Activated CD4-positive, alpha-beta T cell treated with anti-CD3 and anti-CD28 coated beads, Interleukin-2, amount 10 ng/mL, durations not matched to agents 7 days and 5 days (primary cell): ENCODE measurements at places on chromosomes 13 and 19. TPM values are rescaled to one million over a fixed set of nuclear protein-coding genes. Genes with fewer than 3 reads are reported as not detected.

- H3K27ac ChIP-seq = no peak overlapping the region
- no peak overlapping the region for H3K4me3 ChIP-seq
- no peak for DNase-seq
- H3K4me1 ChIP-seq = peaks cover 13% of the 10 kb centered on the region
Measured at GRCh38 chr19:1469255-1470054, 9.6 kb downstream of the C19orf25 start.

- H3K27ac ChIP-seq = no peak overlapping the region
- peaks cover 14% of the 10 kb centered on the region for H3K36me3 ChIP-seq
- no peaks in the 10 kb centered on the region for H3K4me1 ChIP-seq
- no peak overlapping the region for H3K4me3 ChIP-seq
- H3K27me3 ChIP-seq = peaks cover 15% of the 10 kb centered on the region
- no peak for DNase-seq
Measured at GRCh38 chr13:46816371-46816770, 19.4 kb upstream of the ESD start.

GRCh38 chr19:50803633-50804419, 13.6 kb downstream of the ACP4 start:
- DNase-seq = peak; percentile 26
- H3K4me3 ChIP-seq = peak overlapping the region; percentile 96
- H3K36me3 ChIP-seq = peaks cover 27% of the 10 kb centered on the region
- peak overlapping the region; percentile 100 for H3K27ac ChIP-seq

The MUC16 gene
- not detected for total RNA-seq

GRCh38 chr19:4454747-4455718, 2.6 kb downstream of the UBXN6 start:
- H3K4me1 ChIP-seq = peaks cover 15% of the 10 kb centered on the region
- H3K27ac ChIP-seq = peak overlapping the region; percentile 2

GRCh38 chr13:92573467-92574057, 653.0 kb upstream of the GPC6 start:
- no peak overlapping the region for H3K27ac ChIP-seq
- H3K4me3 ChIP-seq = no peak overlapping the region
- no peaks in the 10 kb centered on the region for H3K36me3 ChIP-seq
- no peaks in the 10 kb centered on the region for H3K4me1 ChIP-seq
- H3K27me3 ChIP-seq = no peaks in the 10 kb centered on the region
- DNase-seq = no peak

DNA sequence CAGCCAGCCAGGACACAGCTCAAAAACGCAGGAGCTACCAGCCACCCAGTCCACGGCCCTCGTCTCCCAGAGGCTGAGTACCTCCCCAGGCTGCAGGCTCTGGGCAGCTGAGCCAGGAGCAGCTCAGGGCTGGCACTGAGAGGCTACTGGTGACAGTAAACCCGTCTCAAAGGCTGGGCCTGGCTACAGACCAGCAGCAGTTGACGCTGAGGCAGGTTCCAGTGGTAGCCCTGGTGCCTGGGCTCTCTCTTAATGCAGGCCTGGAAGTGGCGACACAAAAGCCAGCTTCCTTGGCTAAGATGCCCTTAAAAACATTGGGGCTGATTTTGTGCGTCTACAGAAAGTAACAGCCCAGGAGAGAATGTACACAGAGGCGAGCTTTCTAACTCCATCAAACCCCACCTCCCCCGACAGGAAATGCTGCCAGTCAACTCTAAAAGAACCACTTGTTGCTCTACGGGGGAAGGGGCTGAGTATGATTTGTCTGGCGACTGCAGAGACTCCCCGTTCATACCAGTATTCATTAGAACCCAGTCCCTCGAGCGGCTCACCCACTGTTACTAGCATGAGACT, 126.3 kb downstream of the STK24 start:
- peaks cover 56% of the 10 kb centered on the region for H3K36me3 ChIP-seq
- H3K4me3 ChIP-seq = no peak overlapping the region
- peaks cover 33% of the 10 kb centered on the region for H3K4me1 ChIP-seq
- peak; percentile 46 for DNase-seq
- peak overlapping the region; percentile 21 for H3K27ac ChIP-seq
- H3K27me3 ChIP-seq = no peaks in the 10 kb centered on the region

DNA sequence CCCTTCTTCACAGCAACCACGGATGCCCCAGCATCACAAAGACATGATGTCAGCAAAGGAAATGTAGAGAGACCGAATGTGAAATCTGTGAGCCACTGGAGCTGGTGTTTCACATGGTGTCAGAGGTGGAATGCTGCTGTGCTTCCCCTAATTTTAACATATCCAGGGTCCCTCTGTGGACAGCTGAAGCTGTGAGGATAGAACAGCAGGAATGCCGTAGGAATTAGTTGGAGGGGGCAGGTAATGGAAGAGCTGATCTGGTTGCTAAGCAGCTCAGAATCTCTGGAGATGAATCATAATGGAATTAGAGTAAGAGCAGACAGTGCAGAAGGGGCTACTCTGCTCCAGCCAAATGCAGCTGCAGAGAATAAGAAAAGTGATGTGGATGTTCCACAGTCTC, 68.9 kb upstream of the ZNF835 start:
- DNase-seq = no peak
- no peaks in the 10 kb centered on the region for H3K36me3 ChIP-seq
- H3K27me3 ChIP-seq = no peaks in the 10 kb centered on the region
- H3K27ac ChIP-seq = no peak overlapping the region

- no peak overlapping the region for H3K27ac ChIP-seq
- no peaks in the 10 kb centered on the region for H3K4me1 ChIP-seq
- H3K36me3 ChIP-seq = no peaks in the 10 kb centered on the region
- H3K4me3 ChIP-seq = no peak overlapping the region
Measured at GRCh38 chr13:50572129-50572528, 271.4 kb downstream of the DLEU7 start.

GRCh38 chr19:39671739-39672363, 16.1 kb downstream of the LGALS16 start:
- H3K4me3 ChIP-seq = no peak overlapping the region
- H3K4me1 ChIP-seq = peaks cover 30% of the 10 kb centered on the region
- peaks cover 6% of the 10 kb centered on the region for H3K27me3 ChIP-seq

GRCh38 chr19:10518444-10519361, 1.5 kb upstream of the S1PR5 start:
- H3K27ac ChIP-seq = no peak overlapping the region
- no peak for DNase-seq
- H3K4me3 ChIP-seq = peak overlapping the region; percentile 41

- no peak overlapping the region for H3K4me3 ChIP-seq
- no peak overlapping the region for H3K27ac ChIP-seq
- no peaks in the 10 kb centered on the region for H3K27me3 ChIP-seq
- peaks cover 23% of the 10 kb centered on the region for H3K4me1 ChIP-seq
- H3K36me3 ChIP-seq = peaks cover 5% of the 10 kb centered on the region
Measured at GRCh38 chr19:6662702-6663101, 7.3 kb downstream of the TNFSF14 start.

GRCh38 chr13:98454389-98454881, 122.5 kb downstream of the STK24 start:
- peaks cover 26% of the 10 kb centered on the region for H3K4me1 ChIP-seq
- peaks cover 55% of the 10 kb centered on the region for H3K36me3 ChIP-seq
- no peak overlapping the region for H3K4me3 ChIP-seq
- DNase-seq = no peak
- no peaks in the 10 kb centered on the region for H3K27me3 ChIP-seq

The DCLK1 gene
- not detected for total RNA-seq

GRCh38 chr19:42816894-42817293, 51.4 kb upstream of the PSG8 start:
- no peaks in the 10 kb centered on the region for H3K4me1 ChIP-seq
- H3K27ac ChIP-seq = no peak overlapping the region
- H3K36me3 ChIP-seq = no peaks in the 10 kb centered on the region

The CABP5 gene
- not detected for total RNA-seq

DNA sequence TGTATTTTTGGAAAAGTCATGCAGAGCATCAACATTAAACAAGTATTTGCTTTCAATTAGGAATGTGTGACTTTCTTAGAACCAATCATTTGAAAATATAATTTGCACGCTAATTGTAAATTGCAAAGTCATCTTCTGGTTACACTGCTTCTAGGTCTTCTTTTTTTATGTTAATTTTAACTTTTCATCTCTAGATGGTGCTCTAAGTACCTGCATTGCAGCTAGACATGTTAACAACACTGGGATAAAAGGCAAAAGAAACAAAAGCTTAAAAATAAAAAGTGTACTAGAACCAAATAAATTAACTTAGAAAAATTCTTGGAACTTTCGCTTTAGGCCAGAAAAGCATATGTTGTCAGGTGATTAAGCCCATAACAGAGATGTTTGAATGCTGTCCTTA, 2758.2 kb downstream of the PCDH9 start:
- no peak for DNase-seq
- no peaks in the 10 kb centered on the region for H3K36me3 ChIP-seq
- no peaks in the 10 kb centered on the region for H3K4me1 ChIP-seq
- no peak overlapping the region for H3K27ac ChIP-seq
- no peak overlapping the region for H3K4me3 ChIP-seq
- H3K27me3 ChIP-seq = no peaks in the 10 kb centered on the region

- H3K27me3 ChIP-seq = no peaks in the 10 kb centered on the region
- peaks cover 42% of the 10 kb centered on the region for H3K4me1 ChIP-seq
- no peak for DNase-seq
Measured at GRCh38 chr19:4386041-4386782, 14.1 kb downstream of the SH3GL1 start.

DNA sequence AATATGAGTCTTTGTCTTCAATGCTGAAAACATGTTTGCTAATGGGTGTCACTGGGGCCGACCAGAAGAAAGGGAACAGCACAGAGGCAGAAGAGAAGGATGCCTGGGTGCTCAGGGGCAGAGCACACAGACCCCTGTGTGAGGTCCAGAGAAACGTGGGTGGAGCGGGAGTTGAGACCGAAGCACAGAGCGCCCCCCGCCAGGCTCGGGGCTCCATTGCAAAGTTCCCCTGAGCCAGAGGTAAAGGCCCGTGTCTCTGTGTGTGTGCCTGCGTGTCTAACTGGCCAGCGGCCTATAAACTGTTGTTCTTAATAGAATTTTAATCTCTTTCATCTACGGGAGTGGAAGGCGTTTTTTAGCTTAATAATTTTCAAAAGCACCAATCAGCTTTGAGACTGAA, 343.1 kb downstream of the TEX29 start:
- no peaks in the 10 kb centered on the region for H3K36me3 ChIP-seq
- H3K4me1 ChIP-seq = no peaks in the 10 kb centered on the region
- no peak overlapping the region for H3K27ac ChIP-seq
- no peaks in the 10 kb centered on the region for H3K27me3 ChIP-seq
- DNase-seq = no peak

DNA sequence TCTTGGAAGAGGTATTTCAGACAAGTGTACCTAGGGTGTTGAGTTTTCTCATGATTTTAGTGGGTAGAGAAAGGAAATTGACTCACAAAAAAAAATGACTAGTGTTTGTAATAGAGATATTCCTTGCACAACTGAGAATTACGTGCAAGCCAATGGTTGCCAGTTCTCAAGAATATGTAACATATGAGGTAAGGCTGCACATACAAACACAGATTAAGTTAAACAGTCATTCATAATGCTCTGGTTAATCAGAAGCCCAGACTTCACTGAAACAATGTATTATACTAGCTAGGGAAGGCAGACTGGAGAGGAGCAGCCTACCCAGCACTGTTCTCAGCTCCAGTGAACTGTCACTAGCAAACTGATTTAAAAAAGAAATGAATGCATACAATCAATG, 418.3 kb downstream of the DIAPH3 start:
- H3K4me1 ChIP-seq = no peaks in the 10 kb centered on the region
- H3K27ac ChIP-seq = no peak overlapping the region
- H3K4me3 ChIP-seq = no peak overlapping the region
- peaks cover 3% of the 10 kb centered on the region for H3K36me3 ChIP-seq

The ZIM2 gene
- not detected for total RNA-seq

The CD320 gene
- total RNA-seq = 36.3 TPM

The CEACAM20 gene
- total RNA-seq = not detected

DNA sequence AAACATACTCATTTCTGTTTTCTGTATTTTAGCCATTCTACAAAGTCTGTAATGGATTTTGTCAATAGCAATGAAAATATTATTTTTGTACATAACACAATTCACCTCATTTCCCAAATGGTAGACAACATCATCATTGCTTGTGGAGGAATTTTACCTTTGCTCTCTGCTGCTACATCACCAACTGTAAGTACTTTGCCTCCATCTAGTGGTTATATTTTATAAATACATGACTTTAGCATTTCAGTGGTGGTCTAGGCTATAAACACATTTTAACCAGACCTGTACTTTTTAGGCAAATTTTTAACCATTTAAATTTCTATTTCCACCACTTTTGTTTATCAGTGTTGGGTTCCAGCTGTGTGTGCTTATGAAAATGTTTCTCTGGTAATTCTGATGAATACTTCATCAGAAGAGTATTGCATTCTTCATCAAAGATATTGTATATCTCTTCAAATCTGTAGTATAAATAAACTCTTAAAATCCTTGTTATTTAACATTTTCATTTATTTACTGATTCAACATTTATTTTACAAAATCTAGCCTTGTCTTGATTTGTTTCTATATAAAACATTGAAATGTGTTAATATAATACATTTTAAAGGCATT, 222.4 kb downstream of the NBEA start:
- no peaks in the 10 kb centered on the region for H3K27me3 ChIP-seq
- H3K4me1 ChIP-seq = peaks cover 11% of the 10 kb centered on the region
- no peak overlapping the region for H3K27ac ChIP-seq
- no peak overlapping the region for H3K4me3 ChIP-seq

The UBL3 gene
- total RNA-seq = 16.1 TPM

The TEX101 gene
- total RNA-seq = not detected

DNA sequence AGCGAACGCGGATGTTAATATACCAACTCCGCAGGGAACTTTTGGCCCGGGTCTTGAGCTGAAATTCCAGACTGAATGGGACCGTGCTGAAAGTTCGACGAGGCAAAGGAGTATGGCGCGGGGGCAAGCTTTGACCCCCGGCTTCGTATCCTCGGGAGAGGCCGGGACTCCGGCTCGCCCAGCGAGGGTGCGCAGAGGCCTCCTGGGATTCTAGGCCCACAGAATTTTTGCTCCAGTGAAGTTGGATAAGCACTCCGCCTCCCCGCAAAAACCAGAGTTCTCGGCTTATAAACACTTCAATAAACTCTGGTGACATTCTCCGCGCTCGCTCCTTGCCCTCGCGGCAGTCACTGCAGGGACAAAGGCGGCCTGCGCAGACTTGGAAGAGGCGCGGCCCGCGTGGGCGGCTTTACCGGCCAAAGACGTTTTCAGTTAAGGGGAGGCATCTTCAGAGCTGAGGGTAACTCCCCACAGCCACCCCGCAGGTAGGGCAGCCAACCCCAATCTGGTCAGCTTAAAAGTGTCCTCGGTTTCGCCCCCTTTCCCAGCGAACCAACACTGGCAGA, 112.6 kb downstream of the KCNRG start:
- peak overlapping the region; percentile 62 for H3K27ac ChIP-seq
- H3K4me3 ChIP-seq = peak overlapping the region; percentile 81
- peaks cover 47% of the 10 kb centered on the region for H3K27me3 ChIP-seq
- DNase-seq = no peak
- peaks cover 66% of the 10 kb centered on the region for H3K4me1 ChIP-seq

The ZNF98 gene
- not detected for total RNA-seq

DNA sequence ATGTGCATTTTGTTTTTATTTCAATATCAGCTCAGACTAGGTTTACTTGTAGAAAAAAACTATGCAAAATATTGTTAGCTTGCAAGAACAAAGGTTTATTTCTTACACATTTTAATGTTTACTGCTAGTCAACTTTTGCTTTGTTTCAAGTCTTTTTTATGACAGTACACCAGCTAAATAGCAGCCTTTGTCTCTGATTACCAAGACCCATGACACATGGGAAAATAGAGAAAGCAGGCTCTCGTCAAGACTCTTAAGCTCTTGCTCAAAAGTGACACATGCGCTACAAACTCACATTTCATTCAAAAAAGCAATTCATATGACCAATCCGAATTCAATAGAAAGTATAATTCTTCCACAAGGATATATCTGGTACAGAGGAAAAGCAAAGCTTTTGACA, 642.3 kb upstream of the SLITRK1 start:
- H3K36me3 ChIP-seq = no peaks in the 10 kb centered on the region
- no peak for DNase-seq
- H3K27me3 ChIP-seq = no peaks in the 10 kb centered on the region

GRCh38 chr13:84651288-84651687, 769.0 kb upstream of the SLITRK1 start:
- H3K4me1 ChIP-seq = no peaks in the 10 kb centered on the region
- H3K27me3 ChIP-seq = no peaks in the 10 kb centered on the region
